Thymus (tissue), 14 donors: ENCODE measurements at places on chromosomes 13 and 19.

GRCh38 chr13:105804561-105805190 is 730.8 kb downstream of the EFNB2 start:
- DNase-seq = no peak

- DNase-seq = no peak
Observed at GRCh38 chr13:75934889-75935288, 298.8 kb downstream of the LMO7 start.

- DNase-seq = no peak
Observed at GRCh38 chr13:36981156-36981743, 17.9 kb downstream of the ALG5 start.

- no peak for DNase-seq
Observed at GRCh38 chr19:30133803-30134202, 191.8 kb downstream of the URI1 start.

DNA sequence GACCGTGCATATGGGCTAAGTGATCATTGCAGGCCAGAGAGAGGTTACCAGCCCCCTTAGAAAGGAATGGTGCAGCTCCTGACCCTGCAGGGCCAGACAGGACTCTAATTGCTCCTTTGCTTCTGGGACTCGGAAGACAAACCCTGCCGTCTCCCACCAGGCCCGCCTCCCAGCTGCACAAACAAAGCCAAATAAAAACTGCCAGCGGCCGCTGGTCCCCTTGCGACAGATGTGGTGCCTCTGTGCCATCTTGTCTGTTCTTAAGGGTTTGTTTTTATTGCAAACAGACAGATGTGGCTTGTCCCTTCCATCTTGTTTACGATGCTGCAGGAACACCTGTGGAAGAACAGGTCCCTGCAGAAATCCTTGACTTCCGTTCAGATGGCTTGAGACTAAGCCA is 434.4 kb upstream of the TSHZ3 start:
- DNase-seq = no peak

DNA sequence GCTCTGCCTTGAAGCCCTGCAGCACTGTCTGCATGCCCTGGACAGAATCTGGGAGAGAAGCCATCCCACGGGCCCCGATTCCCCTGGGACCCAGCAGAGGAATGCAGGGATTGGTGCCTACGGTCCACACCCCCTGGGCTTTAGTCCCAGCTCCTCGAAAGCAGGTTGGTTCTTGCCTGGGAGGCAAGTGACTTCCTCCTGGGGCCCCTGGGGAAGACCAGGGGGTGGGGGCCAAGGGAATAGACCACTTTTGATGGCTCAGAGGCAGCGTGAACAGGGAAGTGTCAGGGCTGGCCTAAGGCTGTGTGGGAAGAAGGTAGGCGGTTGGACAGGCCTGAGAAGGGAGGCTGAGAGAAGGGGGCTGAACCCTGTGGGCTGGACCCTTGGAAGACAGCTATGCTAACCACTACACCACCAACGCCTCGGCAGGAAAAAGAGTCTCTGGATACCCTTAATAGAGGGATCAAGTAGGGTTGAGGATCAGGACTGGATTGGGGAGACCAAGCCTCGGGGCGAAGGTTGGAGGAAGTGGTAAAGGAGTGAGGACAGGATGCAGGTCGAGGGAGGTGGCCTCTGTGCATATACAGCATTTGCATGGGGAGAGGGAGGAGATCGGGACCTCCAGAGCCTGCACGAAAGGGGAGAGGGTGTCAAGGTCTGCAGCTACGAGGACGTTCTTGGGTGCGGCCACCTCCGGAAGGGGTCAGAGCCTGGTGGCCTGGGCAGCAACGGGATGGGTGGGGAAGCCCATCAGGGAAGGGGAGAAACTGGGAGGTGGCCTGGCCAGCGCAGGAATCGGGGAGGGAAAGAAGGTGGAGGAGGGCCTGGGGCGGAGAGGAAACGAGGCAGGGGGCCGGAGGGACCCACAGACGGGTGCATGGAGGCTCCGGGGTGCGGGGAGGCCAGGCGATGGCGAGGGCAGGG is 709 bp downstream of the DPP9 start:
- no peak for DNase-seq

DNA sequence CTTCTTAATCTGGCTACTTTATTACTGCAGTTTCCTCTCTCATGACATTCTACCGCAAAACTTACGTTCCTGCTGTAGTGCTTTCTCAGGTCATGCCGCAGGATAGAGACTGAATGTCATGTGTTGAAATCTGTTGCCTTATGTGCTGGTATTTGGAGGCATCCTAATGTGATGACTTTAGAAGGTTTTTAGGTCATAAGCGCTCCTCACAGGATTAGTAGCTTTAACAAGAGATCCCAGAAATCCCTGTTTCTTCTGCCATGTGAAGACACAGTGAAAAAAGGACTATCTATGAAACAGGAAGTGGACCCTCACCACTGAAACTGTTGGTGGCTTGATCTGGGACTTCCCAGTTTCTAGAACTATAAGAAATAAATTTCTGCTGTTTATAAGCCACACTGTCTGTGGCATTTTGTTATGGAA is 209.3 kb downstream of the LACC1 start:
- no peak for DNase-seq

- DNase-seq = no peak
Observed at GRCh38 chr13:100521851-100522617, 66.6 kb downstream of the GGACT start.

DNA sequence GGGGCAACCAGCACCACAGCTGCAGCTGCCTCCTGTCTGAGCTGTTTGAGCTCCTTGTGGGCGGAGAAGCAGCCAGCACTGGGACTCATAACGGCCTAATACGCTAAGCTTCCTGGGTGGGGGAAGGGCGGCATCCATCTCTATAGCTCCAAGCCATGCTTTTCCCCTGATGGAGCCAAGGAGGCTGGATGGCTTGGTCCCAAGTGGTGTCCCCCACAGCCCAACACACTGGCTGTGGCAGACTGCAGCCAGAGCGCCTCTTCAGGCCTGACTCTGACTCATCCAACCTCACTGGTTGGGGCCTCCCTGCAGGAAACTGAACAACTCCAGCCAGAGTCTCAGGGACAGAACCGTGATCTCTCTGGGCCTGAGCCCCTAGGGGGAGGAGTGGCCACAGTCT is 537.3 kb downstream of the SUCLA2 start:
- DNase-seq = no peak

GRCh38 chr19:50321831-50322230 is 7.3 kb downstream of the KCNC3 start:
- no peak for DNase-seq

DNA sequence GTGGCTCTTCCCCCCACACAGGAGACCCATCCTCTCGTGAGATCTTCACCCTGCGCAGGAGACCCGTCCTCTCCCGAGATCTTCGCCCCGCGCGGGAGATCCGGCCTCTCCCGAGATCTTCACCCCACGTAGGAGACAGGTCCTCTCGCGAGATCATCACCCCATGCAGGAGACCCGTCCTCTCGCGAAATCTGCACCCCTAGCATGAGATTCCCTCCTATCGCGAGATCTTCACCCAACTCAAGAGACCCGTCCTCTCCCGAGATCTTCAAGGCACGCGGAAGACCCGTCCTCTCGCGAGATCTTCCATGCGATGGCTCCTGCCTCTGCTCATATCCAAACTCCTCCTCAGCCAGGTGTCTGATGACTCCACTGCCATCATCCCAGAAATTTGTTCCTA is 24.3 kb downstream of the LAIR2 start:
- no peak for DNase-seq

DNA sequence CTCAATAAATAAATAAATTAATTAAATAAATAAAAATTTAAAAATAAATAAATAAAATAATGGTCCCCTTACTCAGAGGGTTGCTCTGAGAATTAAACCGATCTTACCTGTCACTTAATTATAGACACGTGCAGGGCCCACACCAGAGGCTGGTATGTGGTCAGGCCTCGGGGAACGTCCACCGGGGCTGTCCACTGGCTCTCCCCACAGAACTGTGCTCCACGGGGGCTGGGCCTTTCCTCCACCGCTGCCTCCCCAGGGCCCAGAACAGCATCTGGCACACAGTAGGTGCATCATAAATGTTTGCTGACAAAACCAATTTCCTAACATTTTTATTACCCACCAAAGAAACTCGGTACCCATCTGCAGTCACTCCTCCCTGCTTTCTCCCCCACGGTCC is 69.2 kb downstream of the CEBPG start:
- DNase-seq = no peak

DNA sequence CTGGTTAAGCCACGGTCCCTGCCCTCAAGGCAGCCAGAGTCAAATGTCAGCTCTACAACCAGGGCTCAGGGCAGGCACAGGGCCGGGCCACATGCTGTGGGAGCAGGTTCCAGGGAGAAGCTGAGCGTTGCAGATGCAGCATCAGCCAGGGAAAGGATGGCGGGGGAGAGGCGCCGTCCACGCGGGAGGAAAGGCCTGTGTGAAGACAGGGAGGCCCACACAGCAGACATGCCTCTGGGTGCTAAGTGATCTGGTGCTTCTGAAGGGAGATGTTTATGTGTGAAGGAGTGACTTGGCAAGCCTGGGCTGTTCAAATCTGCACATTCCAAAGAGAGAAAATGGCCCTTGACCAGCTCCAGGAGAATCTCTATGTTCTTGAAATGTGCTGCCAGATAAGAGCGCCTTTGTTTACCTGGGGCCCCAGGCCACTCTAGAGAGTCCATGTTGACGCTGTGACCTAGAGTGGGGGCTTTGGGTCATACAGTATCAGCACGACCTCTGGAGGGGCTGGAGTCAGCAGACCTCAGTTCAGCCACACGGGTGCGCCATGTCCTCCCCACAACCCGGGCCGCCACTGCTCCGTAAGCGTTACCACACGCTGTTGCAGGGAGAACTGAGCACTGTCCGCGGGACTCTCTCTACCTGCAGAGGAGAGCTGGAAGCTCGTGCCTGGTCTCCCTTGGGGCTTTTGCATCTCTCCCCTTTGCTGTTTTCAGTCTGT is 15.9 kb upstream of the ATF5 start:
- no peak for DNase-seq

- DNase-seq = no peak
Observed at GRCh38 chr13:105783261-105783660, 752.2 kb downstream of the EFNB2 start.

- no peak for DNase-seq
Observed at GRCh38 chr13:19993024-19993423, 34.5 kb downstream of the ZMYM2 start.

- DNase-seq = no peak
Observed at GRCh38 chr19:49855676-49856573, 5.0 kb downstream of the PTOV1 start.

GRCh38 chr13:51920786-51921185 is 59.0 kb downstream of the CCDC70 start:
- DNase-seq = no peak
